Adrenal gland (tissue), 19 donors: ENCODE measurements at places on chromosomes 1 and 21. TPM values are rescaled to one million over a fixed set of nuclear protein-coding genes. Genes with fewer than 3 reads are reported as not detected.

The SELENOF gene
- polyA plus RNA-seq = 62.9 TPM

The NECAP2 gene
- 49.4 TPM for polyA plus RNA-seq

The TMEM201 gene
- polyA plus RNA-seq = 2.1 TPM

The SRSF10 gene
- polyA plus RNA-seq = 90.0 TPM
